SK-MEL-5 (cell line): ENCODE measurements at places on chromosomes 13 and 19.

GRCh38 chr13:98273824-98274742, 97.0 kb upstream of the RNF113B start:
- DNase-seq, result peak; percentile 77

GRCh38 chr19:5090465-5091017, 121.6 kb downstream of the KDM4B start:
- no peak for DNase-seq

GRCh38 chr19:55324662-55325061, 479 bp downstream of the TMEM150B start:
- no peak for DNase-seq

- DNase-seq, result peak; percentile 93
Measured at GRCh38 chr19:47190167-47190727, 40.8 kb downstream of the BBC3 start.

GRCh38 chr13:95447814-95448213, 104.7 kb upstream of the CLDN10 start:
- DNase-seq, result no peak

- DNase-seq, result no peak
Measured at GRCh38 chr13:48574041-48574796, 41.3 kb upstream of the RCBTB2 start.

DNA sequence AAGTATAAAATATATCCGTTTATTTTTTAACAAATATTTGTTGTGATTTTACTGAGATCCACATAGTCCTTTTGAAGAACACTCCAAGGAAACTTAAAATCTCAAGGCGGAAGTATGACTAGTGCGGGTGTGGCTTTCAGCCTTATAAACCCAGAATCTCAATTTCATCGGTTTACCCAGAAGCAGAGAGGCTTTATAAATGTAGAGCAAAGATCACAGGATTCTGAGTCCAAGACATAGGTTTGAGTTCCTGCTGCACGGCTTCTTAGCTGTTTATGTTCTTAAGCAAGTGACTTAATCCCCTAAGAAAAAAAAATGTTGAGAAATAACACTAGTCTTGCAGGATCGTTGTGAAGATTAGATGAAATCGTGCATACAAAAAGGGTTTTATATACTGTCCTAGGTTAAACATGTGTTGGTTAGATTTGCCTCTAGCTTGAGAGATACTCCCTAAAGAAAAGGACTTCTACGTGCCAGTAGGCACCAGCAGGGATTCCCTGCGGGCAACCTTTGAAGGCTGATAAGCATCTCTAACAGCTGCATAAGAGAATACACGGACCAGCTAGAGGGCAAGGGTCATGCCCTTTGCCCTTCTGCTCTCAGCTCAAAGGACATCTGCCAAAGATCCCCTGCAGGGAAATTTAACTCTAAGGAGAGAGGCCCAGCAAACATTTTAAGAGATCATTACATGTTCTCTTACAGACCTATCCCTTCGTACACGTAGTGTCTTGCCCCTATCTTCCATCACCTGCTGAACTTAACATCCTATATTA, 130.4 kb upstream of the MIR17HG start:
- DNase-seq, result no peak

DNA sequence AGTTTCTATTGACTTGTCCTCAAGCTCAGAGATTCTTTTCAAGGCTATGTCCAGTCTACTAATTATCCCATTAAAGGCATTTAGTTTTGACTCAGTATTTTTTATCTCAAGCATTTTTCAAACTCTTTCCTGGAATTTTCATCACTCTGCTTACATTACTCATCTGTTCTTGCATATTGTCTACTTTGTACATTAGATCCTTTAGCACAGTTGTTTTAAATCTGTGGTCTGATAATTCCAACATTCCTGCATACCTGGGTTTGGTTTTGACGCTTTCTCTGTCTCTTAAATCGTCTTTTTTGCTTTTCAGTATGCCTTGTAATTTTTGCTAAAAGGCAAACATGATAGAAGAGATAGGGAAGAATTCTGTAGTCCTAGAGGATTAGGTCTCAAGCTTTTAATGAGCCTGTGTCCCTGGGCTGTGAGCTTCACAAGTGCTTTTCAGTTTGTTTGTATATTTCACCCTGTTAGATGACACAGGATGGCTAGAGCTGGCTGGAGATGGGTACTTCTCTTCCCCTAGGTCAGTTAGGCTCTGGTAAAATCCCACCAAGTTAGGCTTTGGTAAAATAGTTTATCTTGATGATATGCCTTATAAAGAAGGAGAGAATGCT, 46.1 kb upstream of the GPC6 start:
- no peak for DNase-seq

GRCh38 chr19:19032420-19033175, 719 bp downstream of the SUGP2 start:
- peak; percentile 91 for DNase-seq

GRCh38 chr13:80341756-80342370, 937 bp upstream of the SPRY2 start:
- DNase-seq, result peak; percentile 80

- no peak for DNase-seq
Measured at GRCh38 chr19:4018140-4018613, 10.6 kb downstream of the PIAS4 start.

GRCh38 chr13:31962731-31963370, 68.7 kb upstream of the FRY start:
- DNase-seq, result no peak

DNA sequence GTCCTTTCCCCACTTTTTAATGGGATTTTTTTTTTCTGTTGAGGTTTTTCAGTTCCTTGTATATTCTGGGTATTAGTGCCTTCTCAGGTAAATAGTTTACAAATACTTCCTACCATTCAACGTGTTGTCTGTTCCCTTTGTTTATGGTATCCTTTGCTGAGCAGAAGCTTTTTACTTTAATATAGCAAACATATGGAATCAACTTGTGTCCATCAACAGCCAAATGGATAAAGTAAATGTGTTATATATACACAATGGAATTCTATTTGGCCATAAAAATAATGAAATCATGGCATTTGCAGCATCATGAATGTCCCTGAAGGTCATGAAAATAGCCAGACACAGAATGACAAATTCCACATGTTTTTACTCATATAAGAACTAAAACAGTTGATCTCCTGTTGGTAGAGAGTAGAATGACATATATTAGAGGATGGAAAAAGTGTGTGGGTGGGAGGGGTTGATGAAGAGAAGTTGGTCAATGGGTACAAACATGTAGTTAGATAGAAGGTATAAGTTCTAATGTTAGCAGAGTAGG, 500.8 kb downstream of the SLITRK6 start:
- DNase-seq, result no peak

DNA sequence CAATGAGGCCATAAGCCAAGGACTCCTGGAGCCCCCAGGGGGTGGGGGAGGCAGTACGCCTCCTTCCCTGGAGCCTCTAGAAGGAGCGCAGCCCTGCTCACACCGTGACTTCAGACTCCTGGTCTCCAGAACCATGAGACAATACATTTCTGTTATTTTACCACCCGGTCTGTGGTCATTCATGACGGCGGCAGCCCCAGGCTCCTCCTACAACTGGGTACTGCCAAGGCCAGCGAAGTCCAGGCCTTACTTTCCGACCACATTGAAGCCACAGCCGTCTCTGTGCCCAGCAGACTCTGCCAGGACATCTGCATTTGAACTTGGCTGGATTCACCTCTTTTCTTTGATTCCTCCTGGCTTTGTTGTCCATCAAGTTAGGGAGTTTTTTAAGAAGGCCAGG, 10.5 kb downstream of the GNG7 start:
- peak; percentile 79 for DNase-seq

GRCh38 chr13:68736961-68737360, 1370.7 kb upstream of the ATXN8OS start:
- DNase-seq, result no peak

DNA sequence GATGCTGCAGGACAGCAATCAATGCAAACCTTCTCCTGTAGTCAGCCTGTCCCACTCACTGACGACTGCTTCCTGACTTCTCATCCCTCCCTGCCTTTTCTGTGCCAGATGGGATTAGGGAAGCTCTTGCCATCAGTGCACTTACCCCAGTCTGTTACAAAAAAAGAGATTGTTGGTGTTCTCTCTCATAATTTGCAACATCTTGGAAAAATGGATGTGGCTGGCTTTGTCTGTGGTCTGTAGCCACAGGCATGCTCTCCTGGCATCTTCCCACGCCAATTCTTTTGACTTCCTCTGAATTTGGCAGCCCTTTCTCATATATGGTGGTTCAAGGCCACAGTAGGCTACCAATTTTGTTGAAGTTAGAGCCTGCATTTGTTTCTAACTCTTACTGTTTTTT, 11.6 kb upstream of the HTR2A start:
- no peak for DNase-seq

DNA sequence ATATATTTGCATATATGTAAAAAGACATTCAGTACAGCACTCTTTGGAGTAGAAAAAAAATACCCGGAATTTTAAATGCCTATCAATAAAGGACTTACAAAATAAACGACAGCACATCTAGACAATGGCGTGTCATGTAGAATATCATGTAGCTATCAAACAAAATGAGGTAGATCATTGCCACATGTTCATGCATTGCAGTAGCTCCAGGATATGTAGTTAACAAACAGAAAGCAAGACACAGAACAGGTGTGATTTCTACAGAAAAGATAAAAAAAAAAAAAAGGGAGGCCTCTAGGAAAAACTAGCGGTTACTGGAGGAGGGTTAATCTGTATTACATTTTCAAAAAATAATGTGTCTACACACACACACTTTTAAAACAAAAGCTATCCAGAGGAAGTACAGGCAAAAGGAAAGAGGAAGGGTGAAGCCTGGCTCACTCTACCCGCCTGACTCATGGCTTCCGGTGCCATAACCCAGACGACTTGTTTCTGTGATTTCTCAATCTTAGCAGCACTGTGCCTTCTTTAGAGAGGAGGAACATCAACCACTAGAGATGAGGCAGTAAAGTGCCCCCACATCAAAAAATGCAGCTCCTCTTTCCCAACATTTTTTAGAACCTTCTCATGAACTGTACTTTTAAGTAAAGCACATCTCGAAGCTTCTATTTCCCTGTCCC, 6.9 kb downstream of the KCTD12 start:
- DNase-seq, result no peak

DNA sequence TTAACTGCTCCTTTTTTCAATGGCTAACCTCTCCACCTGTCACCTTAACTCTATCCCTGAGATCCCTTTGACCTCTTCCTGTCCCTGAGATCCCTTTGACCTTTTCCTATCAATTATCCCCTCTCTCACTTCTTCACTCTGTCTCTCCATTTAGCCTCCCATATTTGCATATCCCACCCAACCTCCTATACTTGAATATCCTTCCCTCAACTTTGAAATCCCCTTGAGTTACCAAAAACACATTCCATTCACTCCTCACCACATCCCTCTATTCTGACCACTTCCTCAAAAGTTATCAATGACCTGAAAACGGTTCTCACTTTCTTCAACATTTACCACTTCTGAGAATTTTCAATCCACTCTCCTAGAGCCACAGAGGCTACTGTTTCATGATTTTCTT, 3.0 kb downstream of the MYCBP2 start:
- no peak for DNase-seq

DNA sequence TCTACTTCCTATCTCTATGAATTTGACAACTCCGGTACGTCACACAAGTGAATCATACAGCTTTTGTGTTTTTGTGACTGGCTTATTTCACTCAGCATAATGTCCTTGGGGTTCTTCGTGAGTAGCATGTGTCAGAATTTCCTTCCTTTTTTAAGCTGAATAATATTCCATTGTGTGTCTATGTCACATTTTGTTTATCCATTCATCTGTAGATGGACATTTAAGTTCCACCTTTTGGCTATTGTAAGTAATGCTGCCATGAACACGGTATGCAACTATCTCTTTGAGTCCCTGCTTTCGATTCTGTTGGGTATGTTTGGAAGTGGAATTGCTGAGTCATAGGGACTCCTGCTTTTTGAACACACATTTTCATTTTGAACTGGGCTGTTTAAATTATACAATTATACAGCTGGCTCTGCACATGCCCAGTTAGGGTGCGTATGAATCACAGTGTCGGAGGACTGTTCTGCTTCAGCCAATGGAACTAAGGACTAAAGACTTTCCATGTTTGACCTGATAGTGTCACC, 43.0 kb upstream of the C13orf42 start:
- DNase-seq, result no peak

GRCh38 chr19:33621811-33622504, at the start of gene CHST8:
Gene CHST8, plus strand, starts transcription at chr19:33621953. Its CDS starts 67,309 bp downstream, at chr19:33689262.
- DNase-seq, result peak; percentile 42

- no peak for DNase-seq
Measured at GRCh38 chr13:101452519-101453485, at the start of gene ITGBL1. Gene ITGBL1, plus strand, starts transcription at chr13:101452675. Its CDS starts 159 bp downstream, at chr13:101452834.

DNA sequence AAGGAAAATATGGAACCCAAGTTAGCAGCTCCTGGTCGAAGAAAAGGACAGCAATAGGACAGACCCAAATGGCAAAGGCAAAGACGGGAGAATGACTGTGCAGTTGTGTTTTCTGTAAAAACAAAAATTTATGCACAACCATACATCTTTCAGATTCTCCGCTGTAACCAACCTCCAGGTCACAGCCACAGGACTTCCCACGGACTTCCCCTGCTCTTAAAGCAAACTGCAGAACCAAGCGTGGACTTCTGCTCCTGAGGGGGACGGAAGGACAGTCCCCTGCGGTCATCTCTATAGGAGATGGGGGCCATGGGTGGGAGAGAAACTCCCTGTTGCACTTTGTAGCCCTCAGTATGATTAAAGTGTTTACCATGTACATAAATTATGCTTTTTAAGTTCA, 2.5 kb downstream of the GRTP1 start:
- no peak for DNase-seq

DNA sequence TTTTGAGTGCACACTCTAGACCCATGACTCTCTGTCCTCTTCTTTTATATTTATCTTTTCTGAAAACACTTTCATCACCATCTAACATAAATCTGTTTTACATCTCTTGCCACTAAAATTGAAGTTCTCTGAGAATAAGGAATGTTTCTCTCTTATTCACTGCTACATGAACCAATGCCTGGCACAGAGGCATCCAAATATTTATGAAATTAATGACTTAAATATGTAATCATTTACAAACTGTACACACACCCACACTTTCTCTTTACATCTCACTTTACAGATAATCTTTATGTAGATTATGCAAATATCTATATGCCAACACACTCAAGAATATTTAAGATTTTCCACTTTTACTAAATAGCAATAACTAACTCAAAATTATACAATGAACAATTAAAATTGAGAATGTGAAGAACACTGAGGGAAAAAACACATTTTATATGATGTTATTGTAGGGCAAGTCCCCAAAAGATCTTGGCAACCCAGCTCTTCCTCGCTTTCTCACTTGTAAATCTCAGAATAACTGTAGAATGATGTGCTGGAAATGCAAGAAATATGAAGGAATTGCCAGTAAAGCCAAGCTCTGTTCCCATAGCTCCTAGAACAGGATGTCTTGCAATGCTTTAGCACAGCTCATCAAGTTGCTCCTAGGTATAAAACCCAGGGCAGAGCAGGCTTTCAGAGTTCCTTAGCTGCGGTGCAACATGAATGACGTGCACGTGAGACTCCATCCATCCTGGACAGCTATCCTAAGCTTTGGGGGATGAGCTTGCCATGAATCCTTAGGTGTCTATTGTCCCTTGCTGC, 50.7 kb downstream of the UGGT2 start:
- no peak for DNase-seq

DNA sequence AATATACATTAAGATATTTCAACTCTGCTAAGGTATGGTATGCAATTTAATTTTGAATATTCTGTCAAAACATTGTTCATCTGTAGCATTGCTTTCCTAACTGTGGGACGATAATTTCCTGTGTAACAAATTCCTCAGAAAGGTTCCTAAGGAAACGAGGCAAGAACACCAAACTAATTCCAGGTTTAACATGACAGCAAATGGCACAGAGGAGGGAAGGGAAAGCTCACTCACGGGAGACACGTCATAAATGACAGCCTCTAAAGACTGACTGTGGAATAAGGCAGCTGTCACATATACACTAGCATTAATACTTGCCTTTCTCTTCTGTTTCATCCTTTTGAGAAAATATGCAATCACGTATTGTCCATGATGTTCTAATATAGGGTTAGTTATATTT, 380.6 kb downstream of the LIG4 start:
- no peak for DNase-seq
